CD4-positive, alpha-beta T cell treated with Interleukin-17A for 4 hours (primary cell): ENCODE measurements at places on chromosomes 6 and 20.

DNA sequence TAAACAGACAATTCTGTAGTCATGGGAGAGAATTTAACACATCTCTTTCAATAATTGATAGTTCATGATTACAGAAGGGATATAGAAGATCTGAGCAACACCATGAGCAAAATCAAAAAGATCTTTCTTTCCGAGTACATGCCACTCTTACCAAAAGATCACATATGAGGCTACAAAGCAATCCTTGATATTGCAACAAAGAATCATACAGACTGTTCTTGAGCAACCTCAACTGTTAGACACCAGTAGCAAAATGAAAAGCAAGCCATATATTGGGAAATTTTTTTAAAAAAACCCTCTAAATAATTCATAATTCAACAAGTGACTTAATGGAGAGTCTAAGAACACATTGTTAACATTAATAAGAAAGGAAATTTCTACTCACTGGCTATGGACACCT lies 3.6 kb upstream of the CD83 start:
- DNase-seq, result no peak

- no peak for DNase-seq
Observed at GRCh38 chr6:95679981-95680380, 102.6 kb downstream of the MANEA start.

DNA sequence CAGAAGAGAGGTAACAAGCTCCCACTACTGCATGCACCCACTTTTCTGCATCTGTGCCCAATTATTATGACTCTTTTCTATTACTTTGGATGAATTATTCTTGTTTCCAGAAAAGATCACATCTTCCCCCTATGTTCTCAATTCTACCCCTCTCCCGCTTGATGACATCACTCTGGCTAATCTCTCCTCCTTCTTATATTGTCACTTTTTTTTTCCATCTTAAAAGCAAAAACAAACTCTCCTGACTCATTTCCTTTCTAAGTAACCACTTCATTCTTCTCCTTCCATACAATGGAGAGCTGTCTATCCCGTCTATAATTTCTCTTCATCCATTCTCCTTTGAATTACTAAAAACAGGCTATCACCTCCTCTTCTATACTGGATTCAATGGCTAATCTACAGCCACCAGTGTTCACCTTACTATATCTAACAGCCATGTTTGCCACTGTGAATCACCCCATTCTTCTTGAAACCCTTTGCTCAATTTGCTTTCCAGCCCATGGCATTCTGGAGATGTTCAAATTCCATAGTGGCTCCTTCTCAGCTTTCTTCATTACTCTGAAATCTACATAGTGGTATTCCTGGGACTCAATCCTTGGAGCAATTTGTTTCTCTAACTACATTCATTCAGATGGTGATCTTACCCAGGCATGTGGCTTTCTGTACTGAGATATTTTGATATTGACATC lies 378.4 kb downstream of the ARHGAP18 start:
- no peak for DNase-seq

DNA sequence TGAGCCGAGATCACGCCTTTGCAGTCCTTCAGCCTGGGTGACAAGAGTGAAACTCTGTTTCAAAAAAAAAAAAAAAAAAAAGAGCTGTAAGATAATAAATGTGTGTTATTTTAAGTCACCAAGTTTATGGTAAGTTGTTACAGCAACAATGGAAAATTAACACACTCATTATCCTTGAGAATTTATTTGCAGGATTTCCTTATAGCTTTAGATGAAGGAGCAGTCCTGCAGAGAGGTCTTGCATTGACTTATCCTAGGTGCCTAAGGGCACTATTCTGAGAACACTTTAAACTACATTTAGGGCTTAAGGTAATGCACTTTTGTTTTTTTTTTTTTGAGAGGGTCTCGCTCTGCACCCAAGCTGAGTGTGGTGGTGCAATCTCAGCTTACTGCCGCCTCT lies 13.8 kb upstream of the SCAF8 start:
- no peak for DNase-seq

- no peak for DNase-seq
Observed at GRCh38 chr6:170096803-170097504, 193.9 kb downstream of the DLL1 start.

- DNase-seq, result no peak
Observed at GRCh38 chr6:18469536-18469935, 82.4 kb downstream of the RNF144B start.

DNA sequence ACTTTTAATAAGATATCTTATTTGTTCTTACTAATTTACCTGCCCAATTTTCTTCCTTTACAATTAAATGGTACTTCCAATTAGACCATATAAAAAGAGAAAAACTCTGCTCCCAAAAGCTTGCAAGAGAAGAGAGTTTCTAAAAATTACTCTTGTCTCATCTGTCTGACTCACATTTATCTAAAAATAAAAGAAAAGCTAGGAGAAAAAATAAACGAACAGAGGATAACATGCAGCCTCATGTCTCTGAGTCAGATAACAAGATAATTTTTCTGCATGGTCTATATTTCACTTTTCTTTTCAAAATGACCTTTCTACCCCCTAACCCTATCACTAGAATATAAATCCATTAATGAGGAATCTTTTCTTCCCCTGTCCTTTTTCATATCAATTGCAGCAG lies 127.2 kb upstream of the TCF21 start:
- no peak for DNase-seq

GRCh38 chr6:5011346-5011745 lies 7.5 kb upstream of the RPP40 start:
- no peak for DNase-seq

- DNase-seq, result no peak
Observed at GRCh38 chr6:19865178-19865577, 28.0 kb downstream of the ID4 start.

- DNase-seq, result no peak
Observed at GRCh38 chr6:165906-166305, 126.4 kb upstream of the DUSP22 start.
